ENCODE measurements at places on chromosomes 13 and 19.

DNA sequence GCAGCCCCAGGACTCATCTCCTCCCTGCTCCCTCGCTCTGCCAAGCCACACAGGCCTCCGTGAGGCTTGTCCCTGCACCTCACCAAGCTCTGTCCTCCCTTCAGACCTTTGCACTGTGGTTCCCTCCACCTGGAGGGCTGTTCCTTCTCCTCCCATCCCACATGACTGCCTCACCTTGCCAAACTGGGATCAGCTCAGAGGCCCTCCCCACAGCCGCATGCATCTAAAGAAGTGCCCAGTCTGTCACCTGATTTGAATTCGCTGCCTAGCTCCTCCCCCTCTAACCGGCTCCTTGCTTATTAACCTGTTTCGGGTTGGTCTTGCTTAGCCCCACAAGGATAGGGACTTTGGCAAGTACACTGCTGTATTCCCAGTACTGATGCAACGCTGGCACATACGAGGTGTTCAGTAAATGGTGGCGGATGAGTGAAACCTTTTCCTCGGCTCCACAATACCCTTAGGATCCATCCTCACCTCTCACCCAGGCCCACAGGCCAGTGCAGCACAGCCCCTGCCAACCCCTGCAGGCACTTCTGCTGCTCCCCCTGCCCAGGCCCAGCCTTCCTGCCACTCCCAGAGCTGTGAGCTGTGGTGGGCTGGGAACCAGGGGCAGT is 4.4 kb downstream of the AKT2 start:
- no peak for DNase-seq

GRCh38 chr19:12757544-12758274 is 6.1 kb downstream of the BEST2 start:
- no peak for DNase-seq

DNA sequence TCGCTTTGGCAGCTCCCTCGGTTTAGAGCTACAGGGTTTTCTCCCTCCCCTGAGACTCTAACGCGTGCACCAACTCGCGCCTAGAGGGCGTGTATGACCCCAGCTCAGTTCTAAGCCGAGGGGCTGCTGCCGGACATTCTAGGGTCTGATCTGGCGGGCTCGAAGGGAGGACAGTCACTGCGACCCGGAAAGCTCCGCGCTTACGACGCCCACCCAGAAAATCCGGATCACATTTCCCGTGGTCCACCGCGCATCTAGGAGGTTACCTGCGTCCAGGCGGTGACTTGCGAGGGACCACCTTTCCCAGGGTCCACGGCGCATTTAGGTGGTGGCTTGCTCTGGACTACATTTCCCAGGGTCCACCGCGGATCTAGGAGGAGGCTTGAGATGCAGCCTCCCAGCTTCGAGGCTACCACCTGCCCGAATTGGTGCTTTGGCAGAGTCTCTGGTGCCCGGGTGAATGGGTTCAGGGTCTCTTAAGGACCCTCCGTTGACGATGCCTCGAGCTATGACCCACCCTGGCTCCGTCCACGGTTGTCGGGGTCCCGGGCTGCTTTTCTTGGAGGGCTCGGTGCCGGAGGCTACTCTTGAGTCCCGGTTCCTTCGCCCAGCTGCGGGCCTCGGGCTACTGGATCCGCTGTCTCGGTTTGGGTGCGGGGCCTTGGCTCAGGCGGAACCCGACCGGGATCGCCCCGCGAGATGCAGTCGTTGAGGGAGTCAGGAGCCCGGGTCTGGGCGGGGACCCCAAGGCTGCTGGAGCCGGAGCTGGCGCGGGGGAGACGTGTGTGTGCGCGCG is 30.5 kb downstream of the ZNF146 start:
- no peak for DNase-seq

GRCh38 chr13:44086389-44086788 is 206.7 kb downstream of the LACC1 start:
- no peak for DNase-seq

GRCh38 chr19:11814700-11815035 is 595 bp downstream of the ZNF440 start:
- DNase-seq: no peak

DNA sequence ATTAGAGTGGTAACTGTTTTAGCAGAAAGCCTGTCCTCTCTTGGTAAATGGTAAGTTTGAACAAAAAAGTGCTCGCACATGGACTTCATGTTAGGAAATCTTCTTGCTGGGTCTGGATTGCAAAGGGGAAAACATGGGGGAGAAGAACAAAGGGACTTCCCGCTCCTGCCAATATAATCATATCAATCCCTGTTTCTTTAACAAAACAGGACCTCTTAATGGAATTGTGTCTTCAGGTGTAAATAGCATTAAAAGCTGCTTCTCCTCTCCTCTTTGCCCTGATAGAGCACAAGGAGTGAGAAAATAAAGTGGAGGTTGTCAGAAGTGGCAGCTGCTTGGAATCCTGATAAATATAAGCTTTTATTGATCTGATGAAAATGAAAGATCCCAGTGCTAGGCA is 20.4 kb upstream of the ZNF536 start:
- DNase-seq: no peak

DNA sequence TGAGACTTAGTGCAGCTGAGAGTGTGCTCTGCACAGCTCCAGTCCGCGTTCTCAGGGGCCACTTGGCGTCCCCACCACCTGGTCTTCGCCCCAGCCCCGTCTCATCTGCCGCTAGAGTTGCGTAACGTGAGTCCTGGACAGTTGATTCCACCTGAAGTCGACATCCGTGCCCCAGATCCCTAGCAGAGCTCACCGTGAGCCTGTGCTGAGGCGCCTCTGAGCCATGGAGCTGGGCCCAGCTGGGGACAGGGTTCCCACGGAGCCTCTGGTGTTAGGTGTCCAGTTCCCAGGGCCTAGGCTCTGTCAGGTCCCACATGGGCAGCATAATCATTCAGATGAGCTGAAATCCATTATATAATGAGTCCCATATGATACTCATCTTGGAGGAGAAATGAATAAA is 147.1 kb upstream of the SOX1 start:
- DNase-seq: no peak

DNA sequence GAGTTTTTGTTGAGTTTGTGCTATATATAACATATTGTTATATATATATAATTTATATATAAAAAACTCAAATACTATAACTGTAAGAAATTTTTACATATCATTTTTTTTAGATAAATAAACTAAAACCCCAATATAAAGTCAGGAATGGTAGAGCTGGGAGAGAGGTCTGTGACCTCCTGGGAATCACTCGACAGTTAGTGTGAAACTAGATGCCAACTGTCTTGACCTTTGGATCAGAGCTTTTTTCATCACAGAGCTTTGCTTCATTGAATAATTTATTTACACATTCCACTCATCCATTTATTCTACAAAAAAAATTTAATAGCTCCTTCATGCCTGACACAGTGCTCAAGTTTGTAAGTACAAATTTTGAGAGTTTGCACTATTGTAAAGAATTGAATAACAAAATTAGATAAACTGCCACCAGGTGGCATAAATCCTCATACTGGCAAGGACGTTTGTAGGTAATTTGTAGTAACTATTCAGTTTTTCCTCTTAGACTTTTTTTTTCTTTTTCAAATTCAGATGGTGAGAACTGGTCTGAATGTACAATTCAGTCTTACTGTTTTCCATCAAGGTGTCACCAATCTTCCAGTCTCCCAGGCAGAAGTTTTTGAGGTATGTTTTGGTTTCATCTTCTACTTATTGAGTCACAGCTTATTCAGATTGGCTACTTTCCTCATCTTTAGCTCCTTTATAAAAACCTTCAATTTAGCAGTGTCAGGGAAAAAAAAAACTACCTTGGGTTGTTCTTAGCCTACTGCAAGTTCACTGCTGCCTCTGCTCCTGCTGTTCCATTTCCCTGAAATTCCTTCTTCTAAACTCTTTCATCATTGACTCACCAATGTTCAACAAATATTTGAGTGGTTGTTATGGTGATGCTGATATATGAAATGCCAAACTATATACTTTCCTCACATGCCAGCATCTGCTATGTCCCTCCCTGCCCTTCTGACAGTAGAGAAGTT is 28.7 kb downstream of the LACC1 start:
- peak; percentile 34 for DNase-seq

DNA sequence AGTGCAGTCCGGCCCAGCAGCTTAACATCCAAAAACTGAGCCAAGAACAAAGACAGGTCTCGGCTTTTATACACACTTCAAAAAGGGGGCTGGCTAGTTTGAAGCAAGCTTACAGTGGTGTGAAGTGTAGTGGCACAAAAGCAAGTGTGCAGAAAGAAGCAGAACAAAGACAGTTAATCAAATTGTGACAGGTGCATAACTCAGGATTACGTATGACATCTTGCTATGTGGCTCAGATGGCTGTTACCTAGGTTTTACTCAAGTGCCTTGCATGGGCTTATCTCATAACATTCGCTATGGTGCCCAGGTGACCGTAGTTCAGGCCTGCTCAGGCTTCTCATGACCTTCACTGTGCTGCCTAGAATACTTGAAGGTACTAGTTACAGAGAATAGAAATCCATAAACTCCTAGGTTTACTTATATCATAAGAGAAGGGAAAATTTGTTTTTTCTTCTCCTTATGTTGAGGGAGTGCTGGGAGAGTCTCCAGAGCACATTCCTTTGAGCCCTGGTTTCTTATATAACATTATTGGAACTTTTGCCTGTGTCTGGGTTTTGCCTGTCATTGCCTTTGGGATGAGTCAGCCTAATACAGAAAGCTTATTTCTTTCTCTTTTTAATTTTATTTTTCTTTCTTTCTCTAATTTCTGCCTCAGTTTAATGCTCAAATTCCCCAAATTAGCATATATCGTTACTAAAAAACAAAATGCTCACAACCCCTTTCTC is 1629.1 kb upstream of the PCDH20 start:
- no peak for DNase-seq

GRCh38 chr13:38872693-38873092 is 117.9 kb downstream of the STOML3 start:
- peak; percentile 6 for DNase-seq

DNA sequence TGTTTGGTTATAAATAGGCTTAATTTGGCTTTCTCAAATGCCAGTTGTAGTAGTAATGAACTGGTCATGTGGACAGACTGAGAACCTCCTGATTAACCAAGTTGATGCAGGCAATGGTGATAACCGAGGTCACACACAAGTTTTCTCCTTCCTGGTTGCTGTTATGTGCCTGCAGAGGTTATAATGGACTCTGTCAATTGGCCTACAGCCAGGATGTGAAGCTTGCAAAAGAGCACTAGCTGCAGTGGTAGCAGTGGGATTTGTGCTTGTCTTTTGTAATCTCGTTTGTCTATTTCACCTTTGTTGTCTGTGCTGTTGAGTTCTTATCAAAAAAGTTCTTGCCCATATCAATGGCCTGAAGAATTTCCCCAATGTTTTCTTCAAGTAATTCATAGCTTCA is 20.6 kb downstream of the OR10H3 start:
- no peak for DNase-seq

GRCh38 chr19:13037161-13037560 is 41.9 kb downstream of the NFIX start:
- DNase-seq: peak; percentile 73

DNA sequence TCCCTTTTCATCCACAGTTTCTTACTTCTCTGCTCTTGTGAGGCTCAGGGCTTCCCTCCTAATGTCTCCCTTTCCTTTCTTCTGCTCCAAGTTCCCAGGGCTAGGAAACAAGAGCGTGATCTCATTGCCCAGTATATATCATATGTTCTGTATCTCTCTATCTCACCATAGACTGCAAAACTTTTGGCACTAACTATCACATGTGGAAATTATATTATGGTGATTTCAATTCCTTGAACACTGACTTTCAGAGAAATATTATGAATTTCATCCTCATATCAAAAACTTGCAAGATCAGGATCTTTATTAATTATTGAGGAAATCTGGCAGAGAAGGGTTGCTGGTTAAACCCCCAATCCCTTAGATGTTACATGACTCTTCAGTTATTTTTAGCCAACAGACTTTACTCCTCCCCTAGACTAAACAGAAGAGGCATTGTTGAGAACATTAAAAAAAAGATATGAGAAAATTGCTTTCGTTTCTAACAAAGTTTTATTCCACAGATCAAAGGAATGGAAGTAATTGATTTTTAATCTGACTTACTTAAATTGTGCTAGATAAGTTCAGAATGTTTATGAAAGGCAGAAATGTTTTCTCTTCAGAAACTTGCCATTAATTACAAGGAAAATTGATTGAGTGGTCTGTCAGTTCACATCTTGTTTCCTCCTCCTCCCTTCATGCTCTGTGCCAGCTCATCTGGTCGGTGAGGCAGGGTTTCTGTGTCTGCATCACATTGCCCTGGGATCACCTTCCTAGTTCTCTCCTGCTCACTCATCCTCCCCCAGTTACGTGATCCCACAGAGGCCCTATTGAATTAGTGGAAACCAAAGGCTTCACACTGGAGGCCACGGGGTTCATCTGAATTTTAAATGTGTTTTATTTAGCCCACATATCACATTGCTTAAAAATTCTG is 378.5 kb downstream of the LMO7 start:
- no peak for DNase-seq

DNA sequence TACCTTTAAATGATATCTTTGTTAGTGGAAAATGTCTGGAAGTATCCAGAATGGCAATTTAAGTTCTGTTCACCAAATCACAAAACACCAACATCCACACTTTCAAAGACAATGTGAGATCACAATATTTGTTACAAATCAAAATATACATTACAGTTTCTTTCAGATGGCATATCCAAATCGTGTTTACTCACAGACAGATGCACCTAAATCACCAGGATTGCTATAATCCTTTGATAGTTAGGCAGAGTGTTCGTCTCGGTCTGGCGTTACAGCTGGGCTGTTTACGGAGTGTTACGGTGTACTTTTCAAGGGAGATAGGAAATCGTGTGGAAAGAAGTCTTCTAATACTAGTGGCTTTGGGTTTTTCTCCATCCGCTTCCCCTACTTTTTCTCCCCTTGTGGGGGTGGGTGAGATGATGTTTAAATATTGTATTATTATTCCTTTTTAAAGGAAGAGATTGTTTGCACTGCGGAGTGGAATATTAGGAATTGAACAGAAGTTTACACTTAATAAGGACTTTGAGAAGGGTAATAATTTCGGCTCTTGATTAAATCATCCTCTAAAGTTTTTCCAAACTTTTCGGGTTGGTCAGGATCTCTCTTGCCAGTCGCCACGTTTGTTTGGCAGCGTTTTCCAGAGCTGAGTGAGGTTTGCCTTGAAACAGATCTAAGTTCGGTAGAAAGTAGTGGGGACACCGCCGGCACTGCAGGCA is 1.8 kb downstream of the MAB21L1 start:
- no peak for DNase-seq

GRCh38 chr19:20503476-20503875 is 62.1 kb downstream of the ZNF737 start:
- DNase-seq: no peak

DNA sequence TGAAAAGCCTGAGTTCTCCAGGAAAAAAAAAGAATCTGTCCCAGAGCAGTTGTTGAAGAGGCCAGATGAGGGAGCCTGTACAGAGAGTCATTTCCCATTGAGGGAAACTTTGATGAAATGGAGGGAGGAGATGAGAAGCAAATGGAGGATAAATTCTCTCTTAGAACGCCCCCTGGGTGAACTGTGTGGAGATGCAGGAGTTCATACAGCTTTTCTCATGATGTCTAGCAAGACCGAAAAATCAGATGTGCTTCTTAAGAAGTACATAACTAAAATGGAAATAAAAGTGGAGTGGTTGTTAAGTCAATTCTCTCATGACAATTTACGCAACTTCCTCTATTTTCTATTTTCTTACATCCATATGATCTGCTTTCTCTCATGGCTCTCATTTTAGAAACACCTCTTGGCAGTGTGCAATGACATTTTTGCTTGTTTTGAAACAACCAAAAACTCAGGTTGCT is 1263.1 kb downstream of the PCDH9 start:
- DNase-seq: peak; percentile 75
